ENCODE measurements at places on chromosomes 2 and 18.

DNA sequence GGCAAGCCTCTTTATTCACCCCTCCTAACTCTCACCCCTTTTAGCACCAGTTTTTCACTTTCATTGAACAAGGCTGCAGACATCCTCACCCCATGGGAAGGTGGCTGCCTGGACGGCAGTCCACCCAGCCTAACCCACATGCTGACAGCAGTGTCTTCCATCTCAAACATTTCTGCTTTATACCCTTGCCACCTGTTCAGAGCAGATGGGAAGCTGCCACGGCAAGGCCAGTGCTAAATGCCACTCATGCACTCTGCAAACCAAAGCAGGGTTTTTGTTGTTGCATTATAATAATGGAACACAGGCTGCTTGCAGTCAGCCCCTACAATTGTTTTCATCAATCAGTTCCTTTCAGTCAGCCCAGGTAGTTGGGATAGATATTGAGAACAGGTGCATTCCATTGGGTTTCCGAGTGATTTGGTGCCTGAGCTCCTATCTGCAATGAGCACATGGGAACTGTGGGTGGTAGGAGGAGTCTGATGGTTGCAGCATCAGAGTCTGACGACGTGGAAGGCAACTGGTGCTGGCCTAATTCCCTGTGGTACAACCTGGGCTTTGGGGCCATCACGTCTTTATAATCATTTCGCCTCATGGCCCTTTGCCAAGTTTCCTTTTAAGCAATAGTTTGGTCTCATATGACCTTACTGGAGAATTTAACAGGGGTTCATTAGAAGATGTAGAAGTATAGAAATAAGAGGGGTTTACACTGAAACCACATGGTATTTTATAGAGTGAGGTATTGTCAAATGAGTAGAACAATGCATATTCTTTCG lies 252.5 kb upstream of the SP5 start:
- no peak for DNase-seq

DNA sequence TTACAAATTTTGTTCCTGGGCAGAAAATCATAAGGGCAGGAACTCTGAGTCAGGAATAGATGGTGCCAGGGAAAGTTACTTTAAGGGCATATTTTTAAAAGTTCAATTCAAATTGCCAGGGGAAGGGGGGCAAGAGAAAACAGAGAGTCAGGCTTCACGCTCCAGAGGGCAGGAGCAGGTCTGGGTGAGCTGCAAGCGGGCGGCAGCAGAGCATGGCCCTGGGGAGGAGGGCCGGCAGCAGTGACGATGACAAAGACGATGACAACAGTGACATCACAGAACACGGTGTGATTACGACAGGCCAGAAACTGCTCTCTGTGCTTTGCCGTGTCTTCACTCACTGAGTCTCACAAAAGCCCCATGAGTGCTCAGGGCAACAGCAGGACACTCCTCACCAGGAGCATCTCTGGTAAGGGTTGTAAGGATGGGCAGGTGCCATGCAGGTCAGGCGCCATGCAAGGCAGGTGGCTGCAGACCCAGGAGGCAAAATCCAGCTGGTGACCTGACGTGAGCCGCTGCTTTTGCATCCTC lies 23.3 kb downstream of the CHST10 start:
- DNase-seq, result no peak

- DNase-seq, result no peak
Measured at GRCh38 chr2:143553261-143553660, 424.0 kb downstream of the ARHGAP15 start.

DNA sequence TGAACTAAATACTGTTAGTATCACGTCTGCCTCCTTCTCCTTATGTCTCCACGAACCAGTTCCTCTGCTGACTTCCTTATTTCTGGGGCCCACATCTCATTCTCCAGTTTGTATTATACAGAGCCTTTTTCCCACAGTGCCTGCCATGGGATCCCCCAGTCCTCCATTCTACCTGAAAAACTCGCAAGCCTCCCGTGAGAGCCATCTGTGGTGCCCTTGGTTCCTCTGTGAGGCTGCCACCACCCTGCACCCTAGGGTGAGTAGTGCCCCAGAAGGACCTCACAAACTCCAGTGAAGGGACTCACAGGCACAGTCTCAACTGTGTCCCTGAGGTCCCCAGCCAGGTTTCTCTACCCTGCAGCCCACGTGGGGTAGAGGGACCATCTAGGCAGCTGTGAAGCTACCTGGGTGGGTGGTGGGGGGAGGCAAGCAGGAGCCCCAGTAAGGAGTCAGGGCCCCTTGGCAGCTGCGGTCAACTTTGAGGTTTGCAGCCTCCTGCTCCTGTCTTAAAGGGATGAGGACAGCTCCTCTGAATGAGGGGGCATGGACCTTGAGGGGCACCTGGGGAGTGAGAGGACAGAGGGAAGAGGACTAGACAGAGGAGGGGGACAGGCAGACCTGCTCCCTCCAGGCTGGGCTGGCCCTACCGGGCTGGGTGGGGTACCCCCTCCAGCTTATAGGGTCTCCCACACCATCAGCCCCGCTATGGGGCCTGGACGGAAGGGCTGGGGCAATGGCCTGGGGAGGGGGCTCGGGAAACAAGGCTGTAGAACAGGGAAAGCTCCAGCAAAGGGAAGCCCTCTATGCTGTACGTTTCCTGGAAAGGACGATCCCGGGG lies 1.0 kb downstream of the PSTPIP2 start:
- DNase-seq, result no peak

- DNase-seq, result peak; percentile 93
Measured at GRCh38 chr2:237591141-237591881, 777 bp upstream of the RAB17 start.

- no peak for DNase-seq
Measured at GRCh38 chr2:219619235-219619634, 8.2 kb upstream of the SLC4A3 start.

DNA sequence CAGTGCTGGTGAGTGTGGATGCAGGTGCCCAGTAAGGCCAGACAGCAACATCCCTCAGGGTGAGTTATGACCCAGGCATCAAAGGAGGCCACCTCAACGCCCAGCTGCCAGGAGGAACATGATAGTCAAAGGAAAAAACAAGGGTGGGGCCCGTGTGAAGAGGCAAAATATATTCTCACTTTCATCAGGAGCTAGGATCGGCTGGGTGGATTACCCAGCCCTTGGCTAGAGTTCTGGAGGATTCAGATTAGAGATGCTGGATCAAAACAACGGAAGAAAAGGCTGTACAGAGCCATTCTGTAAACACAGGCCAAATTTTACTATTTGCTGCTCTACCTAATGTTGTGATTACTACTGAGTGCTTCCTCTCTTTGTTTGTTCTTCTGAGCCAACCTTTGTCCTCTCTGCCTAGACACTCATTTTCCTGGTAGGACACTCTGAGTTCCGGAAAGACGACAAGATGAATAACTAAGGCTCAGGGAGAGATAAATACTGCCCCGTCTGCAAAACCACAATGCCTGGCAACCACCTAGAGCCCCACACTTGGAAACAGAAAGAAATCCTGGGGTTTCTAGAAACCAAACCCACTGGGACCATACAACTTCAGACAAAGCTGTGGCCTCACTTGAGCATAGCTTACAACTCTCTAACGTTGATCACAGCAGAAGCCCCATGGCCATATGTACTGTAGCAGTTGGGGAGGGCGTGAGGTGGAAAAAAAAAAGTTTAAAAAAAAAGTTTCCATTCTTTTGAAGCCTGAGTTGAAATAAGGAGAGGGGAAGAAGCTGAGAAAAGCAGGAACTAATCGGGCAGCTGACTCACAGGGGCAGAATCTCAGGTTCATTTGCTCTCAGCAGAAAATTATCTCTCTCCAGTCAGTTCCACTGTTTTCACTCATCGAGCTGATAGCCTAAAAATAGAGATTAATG lies 17.8 kb upstream of the PMAIP1 start:
- peak; percentile 69 for DNase-seq

DNA sequence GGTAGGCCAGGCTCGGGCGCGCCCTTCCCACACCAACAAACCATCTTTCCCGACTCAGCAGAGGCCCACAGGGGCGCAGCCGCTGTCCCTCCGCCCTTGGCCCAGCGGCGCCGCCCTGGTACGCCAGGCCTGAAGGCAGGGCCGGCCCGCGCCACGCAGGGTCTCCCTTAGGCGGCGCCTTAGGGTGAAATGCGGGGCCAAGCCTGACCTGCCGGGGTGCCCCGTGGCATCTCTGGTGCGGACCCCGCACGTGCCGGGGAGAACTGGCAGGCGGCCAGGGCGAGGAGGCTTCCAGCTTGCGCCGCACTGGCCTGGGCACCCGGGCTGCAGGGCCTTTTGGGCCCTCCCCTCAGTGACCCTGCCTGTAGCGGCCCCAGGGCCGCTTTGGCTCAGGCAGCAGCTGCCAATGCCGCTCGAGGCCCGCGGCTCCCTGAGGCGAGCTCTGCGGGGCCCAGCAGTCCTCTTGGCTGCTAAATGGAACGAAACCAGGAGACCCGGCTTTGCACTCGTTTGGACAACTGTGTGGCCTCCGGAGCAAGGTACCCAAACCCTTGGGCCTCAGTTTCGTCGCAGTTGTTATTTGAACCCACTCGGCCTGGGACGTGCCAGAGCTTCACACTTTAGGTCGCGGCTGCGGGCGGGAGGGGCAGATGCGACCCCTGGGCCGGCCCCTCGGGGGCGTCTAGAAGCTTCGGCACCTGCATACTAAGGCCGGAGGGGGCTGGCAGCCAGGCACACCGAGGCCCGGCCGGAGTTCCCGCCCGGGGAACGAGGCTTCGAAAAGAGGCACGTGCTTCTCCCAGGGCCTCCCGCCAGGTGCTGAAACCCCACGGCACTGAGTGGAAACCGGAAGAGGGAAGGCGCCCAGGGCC lies 8.5 kb downstream of the OTX1 start:
- DNase-seq, result no peak

GRCh38 chr2:56981554-56981953 lies 797.8 kb downstream of the CCDC85A start:
- no peak for DNase-seq

DNA sequence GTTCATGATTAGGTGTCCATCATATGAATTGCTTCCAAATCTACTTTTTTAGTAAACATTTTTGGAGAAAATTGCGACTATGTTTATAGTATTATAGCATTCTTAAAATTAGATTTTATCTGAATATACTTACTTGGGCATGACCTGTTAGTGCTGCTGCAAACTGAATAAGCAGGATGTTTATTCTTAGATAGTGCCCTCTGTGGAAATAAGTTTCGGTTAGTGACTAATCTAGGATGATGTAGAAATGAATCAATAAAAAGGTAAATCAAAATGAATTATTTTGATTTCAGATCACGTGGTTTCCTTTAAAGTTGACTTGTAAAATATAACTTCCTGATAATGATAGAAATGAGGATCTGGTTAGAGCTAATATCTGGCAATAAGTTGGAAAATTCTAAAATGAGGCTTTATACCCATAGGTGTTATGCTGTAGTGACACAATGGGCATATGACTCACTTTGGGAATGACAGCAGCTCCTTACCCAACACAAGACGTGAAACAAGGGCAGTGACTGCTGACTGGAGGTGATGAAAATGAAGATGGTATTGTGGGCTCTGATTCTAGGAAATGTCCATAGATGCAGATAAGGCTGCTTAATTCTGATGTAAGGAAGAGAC lies 165.8 kb upstream of the TCF4 start:
- DNase-seq, result peak; percentile 41

- peak; percentile 36 for DNase-seq
Measured at GRCh38 chr2:64525317-64525613, 1.1 kb downstream of the AFTPH start.

GRCh38 chr2:213066443-213066743 lies 85.0 kb downstream of the IKZF2 start:
- DNase-seq, result no peak

DNA sequence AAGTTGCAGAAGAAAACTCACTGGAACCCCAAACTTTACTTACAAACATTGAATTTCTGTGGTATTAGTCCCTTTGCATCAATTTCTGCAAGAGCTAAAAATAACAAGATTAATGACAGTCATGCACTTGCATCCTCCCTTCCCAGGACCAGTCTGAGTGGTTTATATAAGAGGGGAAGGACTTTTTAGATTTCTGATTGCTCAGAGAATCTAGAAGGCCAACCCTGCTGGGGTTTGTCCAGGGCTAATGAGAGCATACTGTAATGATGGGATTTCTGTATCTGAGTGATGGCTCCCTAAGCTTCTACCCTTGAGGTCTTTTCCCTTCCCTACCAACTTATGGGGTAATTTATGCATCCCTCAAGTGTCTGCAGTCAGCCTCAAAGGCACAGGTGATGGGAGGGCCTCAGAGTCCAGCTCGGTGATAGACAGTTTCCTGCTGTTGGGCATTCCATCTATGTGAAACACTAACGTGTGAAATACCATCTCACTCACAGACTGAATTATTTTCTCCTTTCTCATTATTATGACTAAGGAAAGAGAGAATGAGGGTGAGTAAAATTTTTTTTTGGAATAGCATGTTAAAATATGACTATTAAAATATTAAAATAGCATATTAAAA lies 556.3 kb downstream of the RIT2 start:
- no peak for DNase-seq

DNA sequence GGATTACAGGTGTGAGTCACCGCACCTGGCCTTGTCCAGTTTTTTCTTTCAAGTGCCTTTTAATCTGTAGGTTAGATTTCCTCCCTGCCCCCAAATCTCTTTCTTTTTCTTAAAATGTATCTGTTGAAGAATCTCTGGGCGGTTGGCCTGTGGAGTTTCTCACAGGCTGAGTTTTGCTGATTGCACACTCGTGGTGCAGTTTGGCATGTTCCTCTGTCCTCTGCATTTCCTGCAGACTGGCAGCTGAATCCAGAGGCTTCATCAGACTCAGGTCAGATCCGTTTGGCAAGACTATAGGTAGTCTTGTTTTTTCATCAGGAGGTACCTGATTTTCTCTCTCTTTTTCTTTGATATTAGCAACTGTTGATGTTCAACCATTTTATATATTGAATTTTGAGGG lies 5.5 kb downstream of the CASP10 start:
- DNase-seq, result no peak

DNA sequence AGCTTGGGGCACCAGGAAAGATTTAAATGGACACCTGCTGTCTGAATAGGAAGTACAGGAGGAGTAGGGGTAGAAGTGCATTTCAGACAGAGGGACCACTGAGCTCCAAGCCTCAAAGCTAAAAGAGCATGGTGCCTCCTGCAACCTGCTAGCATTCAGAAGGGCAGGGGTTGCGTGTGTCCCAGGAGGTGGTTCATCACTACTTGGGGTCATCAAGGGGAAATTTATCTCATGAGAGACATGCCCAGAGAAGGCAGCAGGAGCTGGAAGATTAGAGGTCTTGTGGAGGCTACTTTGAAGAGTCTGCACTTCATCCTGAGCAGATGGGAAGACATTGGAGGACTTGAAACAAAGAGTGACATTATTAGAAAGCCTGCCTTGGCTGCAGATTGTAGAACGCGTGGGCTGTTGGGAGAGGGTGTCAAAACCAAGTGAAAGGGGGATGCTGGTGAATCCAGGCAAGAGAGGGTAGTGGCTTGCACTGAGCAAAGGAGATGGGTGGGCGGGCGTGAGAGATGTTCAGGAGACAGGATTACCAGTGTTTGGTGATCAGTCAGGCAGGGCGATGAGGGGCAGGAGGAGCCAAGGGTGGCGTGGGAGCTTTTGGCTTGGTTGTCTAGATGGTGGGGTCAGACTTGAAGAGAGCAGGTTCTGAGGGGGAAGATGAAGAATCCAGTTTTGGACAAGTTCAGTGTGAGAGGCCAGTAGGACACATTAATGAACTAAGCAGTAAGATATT lies 154.0 kb downstream of the DYSF start:
- no peak for DNase-seq

- peak; percentile 47 for DNase-seq
Measured at GRCh38 chr18:3983351-3983969, 471.6 kb downstream of the DLGAP1 start.
